Substantia nigra (tissue), 51 donors: ENCODE measurements at places on chromosomes 12 and 14.

DNA sequence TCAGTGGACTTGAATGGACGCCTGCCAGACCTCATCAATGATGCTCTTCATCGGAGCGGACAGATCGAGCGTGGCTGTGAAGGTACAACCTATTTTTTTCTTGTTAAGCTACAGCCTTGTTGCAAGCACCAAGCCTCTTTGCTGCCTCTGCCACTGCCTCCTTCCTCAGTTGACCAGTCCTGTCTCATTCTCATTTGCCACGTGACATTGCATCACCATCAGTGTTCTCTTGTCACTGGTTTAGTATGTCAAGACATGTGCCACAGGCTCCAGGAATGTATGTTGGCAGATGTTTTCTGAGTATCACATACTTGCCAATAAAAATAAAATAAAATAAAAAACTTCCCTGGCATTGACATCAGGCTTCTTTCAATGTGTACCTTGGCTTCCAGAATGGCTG, 798.1 kb downstream of the NRXN3 start:
- DNase-seq: no peak

GRCh38 chr14:40806471-40806870, 800.2 kb upstream of the LRFN5 start:
- DNase-seq: no peak

GRCh38 chr12:25705261-25705660, 152.2 kb upstream of the LMNTD1 start:
- no peak for DNase-seq

DNA sequence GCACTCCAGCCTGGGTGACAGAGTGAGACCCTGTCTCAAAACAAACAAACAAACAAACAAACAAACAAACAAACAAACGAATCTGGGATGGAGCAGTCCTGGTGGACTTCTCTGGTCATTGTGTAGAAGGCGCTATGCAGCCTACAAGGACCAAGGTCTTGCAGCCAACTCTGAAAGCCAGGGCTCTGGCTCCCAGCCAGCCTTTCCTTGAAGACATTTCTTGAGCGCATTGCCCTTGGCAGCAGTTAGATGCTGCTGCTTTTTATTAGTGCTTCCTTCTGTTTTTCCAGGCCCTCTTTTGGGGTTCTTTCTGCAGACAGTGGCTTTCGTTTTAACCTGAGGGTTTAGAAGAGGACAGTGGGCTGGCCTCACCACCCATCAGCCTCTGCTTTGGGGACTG, 20.2 kb downstream of the CCDC177 start:
- no peak for DNase-seq

- DNase-seq: no peak
These were observed 137.3 kb downstream of the CEP83 start for GRCh38 chr12:94322346-94322745.

GRCh38 chr12:5455045-5455444, 23.1 kb downstream of the NTF3 start:
- DNase-seq: no peak

DNA sequence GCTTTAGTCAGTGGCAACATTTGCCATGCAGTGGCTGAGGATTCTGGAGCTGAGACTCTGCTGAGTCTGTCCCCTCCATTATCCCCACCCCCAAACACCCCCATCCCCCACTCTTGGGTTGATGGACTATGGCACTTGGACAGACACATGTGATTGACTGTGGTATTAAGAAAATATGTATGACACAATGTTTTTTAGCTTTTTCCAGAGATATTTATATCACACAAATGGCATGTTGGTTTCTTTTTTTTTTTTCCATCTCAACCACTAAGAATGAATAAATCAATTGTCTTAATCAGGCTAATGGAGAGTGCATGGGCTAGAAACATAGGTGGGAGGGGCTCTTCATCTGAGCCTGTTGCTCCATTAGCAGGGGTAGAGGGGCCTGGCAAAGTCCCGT, 30.7 kb upstream of the MAP1LC3B2 start:
- no peak for DNase-seq

DNA sequence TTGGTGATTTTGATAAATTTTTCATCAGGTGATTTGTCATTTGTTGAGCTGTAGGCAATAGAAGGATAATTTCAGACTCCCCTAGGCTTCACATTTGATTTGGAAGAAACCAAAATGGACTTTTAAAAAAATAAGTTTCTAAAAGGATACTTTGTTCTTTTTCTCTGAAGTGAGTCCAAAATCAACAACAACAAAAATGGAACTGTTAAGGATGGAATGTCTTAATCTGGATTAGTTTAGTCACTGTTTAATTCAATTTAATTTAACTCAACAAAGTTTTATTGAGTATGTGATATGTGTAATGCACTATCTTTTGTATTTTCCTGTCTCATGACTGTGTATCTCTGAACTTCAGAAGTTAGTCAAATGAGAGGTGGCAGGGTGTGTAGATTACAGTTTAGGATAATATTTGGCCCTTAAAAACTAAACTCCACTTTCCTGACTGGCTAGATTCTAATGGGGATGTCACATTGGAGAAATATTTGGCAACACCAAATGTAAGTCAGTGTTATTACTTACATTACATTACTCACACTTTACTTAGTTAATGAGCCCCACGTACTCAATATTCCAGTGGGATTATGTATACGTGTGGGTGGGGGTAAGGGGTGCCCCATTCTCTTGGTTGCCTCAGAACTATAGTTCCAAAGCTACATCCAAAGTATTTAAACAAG, 209.7 kb downstream of the BCAT1 start:
- DNase-seq: no peak

DNA sequence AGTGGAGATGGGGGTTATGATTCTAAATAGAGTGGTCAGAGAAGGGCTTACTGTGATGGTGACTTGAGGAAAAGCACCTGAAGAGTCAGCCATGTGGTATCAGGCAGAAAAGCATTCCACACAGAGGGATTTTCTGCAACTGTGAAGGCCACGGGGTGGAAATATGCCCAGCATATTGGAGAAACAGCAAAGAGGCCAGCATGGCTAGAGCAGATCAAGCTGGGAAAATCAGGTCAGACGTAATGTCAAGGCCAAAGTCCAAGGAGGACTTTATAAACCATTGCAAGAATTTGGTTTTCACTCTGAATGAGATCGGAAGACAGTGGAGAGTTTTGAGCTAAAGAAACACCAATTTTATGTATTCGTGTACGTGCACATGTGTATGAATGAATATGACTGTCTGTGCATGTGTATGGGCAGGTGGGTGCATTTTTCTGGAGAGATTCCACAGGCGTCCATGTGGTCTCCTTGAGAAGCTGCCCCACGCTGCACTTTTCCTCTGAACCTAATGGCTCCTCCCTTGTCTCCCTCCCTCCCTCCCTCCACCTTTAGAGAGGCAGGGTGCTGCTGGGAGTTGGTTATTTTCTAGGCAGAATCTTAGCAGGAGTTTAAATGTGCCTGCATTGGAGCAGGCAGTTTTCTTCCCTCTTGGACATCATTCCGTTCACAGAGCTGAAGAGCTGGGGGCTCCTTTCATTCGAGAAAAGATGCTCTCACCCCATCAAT, 97.4 kb upstream of the PPP4R3A start:
- DNase-seq: no peak

DNA sequence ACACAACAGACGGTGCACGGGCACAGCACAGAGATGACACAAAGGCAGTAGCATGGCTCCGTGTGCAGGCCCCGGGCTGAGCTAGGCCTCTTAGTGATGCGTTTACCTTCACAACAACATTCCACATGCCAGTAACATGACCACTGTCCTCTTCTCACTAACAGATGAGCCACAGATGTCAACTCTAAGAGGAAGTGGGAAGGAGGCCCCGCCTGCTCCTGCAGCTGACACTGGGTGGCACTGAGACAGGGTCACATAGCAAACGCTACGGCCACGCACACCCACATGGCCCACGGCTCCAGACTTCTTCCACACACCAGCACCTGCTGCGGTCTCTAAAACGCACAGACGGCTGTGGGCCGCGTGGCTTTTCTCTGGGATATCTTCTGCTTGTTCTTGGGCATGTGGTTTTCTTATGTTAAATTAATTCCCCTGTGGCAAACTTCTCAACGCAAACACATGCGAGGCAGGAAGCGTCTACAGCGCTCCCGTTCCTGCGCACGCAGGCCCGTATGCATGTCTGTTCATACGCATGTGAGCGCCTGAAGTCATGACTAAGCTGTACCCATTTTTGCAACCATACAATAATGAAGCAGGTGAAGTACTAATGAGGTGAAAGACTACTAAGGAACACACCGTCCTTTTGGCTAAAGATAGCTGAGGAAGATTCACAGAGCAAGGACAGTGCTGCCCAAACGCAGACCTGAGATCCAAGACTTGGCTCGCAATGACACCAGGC, 26.8 kb downstream of the AMN start:
- DNase-seq: no peak

- no peak for DNase-seq
These were observed 56.1 kb downstream of the BTG1 start for GRCh38 chr12:92089559-92089958.

- DNase-seq: no peak
These were observed 513.4 kb upstream of the FLRT2 start for GRCh38 chr14:85016496-85016895.

DNA sequence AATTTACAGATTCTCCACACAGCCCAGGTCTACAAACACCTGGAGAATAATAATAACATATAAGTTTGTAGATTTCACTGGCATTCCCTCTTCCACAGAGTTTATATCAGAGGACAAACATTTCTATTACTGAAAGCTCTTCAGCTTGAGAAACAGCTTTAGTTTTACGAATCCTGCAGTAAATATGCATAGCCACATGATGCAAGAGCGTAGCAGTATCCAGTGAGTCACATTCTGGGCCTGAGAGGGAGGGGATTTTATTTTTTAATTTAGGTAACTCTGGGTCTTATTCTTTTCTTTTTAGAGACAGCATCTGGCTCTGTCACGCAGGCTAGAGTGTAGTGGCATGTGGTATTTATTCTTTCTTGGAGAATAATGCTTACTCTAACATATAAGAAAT, 1002.8 kb downstream of the TRHDE start:
- no peak for DNase-seq

DNA sequence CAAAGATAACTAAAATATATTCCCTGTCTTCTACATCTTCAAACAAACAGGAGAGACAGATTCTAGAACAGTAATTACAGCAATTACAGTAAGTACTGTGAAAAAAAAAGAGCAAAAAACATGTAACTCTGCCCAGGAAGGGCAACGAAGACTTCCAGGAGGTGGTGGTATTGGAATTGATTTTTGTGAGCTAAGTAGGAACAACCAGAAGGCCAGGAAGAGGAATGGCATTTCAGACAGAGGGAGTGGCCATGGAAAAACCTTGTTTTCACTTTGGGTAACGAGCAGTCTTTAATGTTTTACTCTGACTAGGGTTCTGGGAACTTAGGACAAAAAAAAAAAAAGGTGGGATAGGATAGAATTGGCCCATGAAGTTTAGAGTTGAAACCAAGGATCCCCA, 196.3 kb upstream of the PLEKHG7 start:
- DNase-seq: no peak

DNA sequence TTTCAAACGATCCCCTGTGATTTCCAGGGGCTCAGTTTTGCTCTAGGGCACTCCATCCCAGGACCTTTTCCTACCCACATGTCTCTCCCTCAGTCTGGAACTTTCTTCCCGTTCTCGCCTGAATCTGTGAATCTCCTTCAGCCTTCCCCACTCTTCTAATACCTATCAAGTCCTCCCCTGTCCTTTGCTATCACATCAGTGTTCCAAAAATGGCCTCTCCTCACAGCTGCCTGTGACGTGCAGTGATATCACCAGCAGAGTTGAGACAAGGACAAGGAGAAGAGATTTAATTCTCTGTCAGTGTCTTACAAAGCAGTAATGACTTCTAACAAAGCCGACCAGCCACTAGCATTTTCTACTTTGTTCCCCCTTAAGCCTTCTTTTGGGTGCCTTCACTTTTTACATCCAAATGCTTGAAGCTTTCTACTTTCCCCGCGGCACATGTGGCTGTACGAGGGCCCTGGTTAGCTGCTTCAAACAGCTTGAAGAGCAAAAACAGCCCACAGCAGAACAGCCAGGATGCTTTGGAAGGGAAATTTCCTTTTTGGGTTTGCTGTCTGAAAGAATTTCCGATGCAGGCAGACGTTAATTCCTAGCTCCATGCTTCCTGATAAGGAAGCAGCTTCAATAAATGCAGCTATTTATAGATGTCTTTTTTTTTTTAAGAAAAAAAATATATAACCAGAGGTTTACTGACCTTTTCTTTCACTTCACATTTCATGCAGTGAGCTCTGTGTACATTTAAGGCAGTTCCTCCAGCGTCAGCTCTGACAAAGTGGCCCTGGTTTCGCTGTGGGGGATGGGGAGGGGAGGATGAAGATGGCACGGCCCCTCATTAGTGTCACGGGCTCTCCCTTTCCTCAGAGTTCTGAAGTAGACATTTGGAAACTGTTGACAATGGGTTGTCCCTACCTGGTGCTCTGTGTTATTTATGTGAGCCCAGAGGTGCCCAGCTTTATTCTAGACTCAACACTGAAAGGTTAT, 109.3 kb downstream of the ETV6 start:
- no peak for DNase-seq

DNA sequence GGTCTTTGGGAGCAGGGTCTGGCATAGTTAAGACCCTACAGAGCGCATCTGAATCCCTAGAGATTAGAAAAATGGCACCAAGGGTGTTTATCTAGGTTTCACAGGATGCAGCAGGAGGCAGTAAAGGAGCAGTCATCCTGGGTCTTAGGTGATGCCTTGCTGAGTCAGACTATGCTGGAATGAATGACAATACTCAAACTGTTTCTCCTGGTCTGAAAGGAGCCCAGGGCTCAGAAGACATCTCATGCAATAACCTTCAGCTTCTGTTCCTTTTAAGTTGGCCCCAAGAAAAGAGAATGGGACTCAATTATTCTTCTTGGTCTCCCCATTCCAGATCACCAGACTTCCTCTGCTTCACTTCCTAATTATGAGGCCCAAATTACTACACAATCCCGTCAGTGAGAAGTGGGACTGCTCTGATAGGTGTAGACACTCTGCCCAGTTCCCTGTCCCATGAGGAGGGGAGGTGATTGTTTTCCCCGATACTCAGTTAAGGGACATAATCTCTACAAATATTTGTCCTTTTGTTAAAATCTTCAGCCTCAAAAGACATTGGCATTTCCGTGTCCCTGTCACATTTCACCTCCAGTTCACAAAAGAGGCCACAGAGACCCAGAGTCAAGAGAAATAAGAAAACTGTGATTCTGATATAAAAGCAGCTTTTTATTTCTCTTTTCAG, 14.8 kb upstream of the APOF start:
- DNase-seq: no peak

GRCh38 chr12:130880411-130880885, 8.6 kb downstream of the RAN start:
- DNase-seq: no peak

- no peak for DNase-seq
These were observed 40.8 kb upstream of the RFLNA start for GRCh38 chr12:124254126-124254525.
